GM20000 (cell line): ENCODE measurements at places on chromosomes 4 and X.

DNA sequence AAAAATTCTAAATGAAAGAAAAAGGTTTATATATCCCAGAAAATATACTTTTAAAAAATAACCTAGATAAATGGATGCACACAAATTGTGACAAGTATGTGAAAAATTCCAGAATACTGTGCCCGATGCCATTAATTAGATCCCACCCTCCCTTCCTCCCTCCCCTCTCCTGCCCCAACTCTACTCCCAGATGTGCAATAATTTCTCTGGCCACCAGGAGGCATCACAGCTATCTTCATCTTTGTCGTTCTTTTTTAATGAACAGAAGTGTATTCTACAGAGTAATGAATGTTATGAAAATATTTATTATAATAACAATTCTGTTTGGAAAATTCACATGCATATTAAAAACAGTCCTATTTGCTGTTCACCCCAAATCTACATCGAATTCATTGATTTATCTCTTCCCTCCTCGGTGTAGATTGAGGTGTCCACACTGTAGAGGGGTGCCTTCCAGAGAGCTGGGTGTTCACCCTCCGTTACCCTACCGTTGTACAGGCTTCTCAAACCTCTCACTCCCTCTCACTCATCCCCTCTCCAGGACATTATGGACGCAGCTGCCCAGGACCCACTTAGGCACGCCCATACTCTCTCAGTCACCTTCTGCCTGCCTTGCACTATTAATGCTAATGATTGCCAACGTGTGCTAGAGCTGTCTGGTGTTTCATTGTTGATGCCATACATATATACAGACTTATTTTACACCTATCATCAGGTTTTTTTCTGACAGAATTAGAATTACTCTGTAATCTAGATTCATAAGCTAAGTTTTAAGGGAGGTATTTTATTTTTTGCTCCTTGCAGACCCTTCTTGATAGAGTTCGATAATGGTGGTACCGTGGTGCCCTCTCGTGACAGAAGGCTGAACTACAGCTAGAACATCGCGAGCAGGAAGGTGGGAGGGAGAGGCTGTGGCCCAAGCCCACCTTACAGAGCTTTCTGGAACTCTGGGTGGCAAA, 14.1 kb downstream of the RAB40AL start:
- peak; percentile 19 for DNase-seq

DNA sequence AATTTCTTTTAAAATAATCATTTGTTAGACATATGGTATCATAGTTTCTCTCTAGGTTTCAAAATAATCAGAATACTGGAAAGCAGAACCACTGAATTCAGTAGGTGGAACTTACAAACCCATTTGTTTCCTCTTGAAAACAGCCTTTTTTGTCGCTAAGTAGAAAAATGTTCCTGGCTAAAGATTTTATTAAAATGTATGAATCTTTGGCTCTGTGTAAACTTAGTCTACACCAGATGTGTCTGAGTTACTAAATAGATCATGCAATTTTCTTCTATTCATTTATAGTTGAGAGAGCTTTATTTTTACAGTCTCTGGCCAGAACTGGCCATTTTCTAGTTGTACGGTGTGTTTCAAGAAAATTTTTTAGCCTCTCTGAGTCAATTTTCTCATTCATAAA, 1.0 kb downstream of the CYSLTR1 start:
- DNase-seq, result no peak

DNA sequence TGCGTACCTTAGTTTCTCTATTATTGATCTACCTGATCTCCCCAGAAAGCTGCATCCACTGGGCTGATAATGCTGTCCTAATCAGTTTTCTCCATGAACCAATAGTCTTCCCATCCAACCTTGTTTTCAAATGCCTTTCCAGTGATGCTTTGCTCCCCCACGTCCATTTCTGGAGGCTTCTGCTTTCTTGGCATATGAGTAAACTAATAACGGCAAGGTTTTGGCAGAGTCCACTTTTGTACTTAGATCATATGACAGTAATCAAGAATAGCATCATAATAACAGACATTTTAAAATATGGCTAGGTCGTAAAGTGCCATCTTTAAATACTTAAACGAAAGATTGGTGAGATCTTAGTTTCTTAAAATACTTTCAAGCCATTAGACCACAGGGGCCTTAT, 38.4 kb upstream of the FAM9B start:
- no peak for DNase-seq

- no peak for DNase-seq
Observed at GRCh38 chr4:10184041-10184440, 67.4 kb upstream of the WDR1 start.

GRCh38 chr4:5568931-5569330, 139.4 kb downstream of the EVC2 start:
- DNase-seq, result no peak

DNA sequence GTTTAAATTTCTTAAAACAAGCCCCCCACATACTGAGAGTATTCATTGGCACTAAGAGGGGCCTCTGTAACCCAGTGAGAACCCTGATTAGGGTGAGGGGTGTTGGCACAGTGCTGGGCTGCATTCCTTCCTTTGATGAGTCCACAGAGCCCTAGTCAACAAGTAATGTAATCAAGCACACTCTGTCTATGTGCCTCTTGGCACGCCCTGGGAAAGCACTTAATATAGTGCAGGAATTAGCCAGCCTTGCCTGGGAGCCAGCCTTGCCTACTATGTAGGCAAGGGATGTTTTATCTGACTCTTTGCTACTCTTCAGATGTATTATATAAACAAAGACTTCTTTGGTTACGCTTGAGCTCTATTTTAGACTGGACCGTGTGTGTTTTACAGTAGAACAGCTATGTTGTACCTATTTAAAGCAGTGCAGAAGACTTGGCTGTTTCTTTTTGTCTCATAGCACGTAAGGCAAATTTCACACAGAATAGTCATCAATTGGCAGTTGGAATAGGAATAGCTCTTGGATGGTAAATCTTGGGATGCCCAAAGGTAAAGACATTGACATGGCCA, 64.3 kb downstream of the FRAS1 start:
- no peak for DNase-seq

DNA sequence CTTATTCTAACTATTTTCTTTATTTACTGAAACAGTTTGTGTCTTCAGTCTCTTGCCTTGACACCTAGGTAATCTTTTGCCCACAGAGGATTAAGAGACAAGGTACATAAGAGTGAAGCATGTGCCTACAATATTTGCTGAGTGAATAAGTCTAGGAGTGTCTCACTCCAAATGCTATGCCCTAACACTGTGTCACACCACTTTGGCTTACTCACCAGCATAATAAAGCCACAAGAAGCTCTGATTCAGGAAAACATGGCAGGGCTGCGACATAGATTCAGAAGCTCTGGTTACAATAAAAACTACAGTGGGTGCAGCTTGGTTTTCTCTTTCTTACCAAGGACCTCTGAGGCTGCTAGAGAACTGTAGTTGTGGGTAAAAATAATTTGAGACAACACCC, 127.1 kb downstream of the RBM46 start:
- DNase-seq, result no peak

GRCh38 chr4:102945066-102945465, 74.4 kb downstream of the SLC9B1 start:
- DNase-seq, result no peak
